Placental epithelial cell (primary cell): ENCODE measurements at places on chromosomes 6 and 20. TPM values are rescaled to one million over a fixed set of nuclear protein-coding genes. Genes with fewer than 3 reads are reported as not detected.

MUC21 gene
- not detected in 2 replicates for total RNA-seq

OGFRL1 gene
- 8.4 and 20.8 TPM in 2 replicates for total RNA-seq

CST7 gene
- not detected in 2 replicates for total RNA-seq

LY6G5C gene
- total RNA-seq, result not detected in 2 replicates

RBM24 gene
- 0.11 and 0.39 TPM in 2 replicates for total RNA-seq

MCUR1 gene
- total RNA-seq, result 12.1 and 16.1 TPM in 2 replicates

GRIK2 gene
- total RNA-seq, result 1.2 TPM in 1 of 2 replicates, not detected in the other

PDE7B gene
- total RNA-seq, result under 0.01 and 0.22 TPM in 2 replicates

SIM1 gene
- total RNA-seq, result 0.11 and 8.6 TPM in 2 replicates

DUSP15 gene
- not detected in 2 replicates for total RNA-seq

SLC22A2 gene
- total RNA-seq, result 0.11 and 0.39 TPM in 2 replicates
